ENCODE measurements at places on chromosomes 12 and 14. TPM values are rescaled to one million over a fixed set of nuclear protein-coding genes. Genes with fewer than 3 reads are reported as not detected.

MYO1H gene
- total RNA-seq: 2.0 TPM

CINP gene
- 34.7 TPM for total RNA-seq

GRCh38 chr14:94907626-94908261, 137.8 kb upstream of the GSC start:
- no peak for DNase-seq

DNA sequence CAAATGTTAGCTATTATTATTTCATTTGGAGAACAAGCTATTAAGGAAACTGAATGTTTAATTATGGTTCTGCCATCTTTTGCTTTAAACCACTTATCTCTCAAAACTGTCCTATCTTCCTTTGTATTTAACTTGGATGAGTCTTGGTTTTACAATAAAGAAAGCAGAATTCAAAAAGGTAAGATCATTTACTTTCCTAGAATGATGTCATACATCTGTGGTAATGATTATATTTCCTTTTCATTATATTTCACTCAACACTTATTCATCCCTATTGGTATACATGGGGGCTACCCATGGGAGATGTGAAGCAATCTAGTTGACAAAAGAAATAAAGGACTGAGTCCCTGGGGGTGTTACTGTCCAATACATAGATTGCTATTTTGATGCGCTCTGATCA, 456.7 kb downstream of the ZFP36L1 start:
- DNase-seq: no peak

DNA sequence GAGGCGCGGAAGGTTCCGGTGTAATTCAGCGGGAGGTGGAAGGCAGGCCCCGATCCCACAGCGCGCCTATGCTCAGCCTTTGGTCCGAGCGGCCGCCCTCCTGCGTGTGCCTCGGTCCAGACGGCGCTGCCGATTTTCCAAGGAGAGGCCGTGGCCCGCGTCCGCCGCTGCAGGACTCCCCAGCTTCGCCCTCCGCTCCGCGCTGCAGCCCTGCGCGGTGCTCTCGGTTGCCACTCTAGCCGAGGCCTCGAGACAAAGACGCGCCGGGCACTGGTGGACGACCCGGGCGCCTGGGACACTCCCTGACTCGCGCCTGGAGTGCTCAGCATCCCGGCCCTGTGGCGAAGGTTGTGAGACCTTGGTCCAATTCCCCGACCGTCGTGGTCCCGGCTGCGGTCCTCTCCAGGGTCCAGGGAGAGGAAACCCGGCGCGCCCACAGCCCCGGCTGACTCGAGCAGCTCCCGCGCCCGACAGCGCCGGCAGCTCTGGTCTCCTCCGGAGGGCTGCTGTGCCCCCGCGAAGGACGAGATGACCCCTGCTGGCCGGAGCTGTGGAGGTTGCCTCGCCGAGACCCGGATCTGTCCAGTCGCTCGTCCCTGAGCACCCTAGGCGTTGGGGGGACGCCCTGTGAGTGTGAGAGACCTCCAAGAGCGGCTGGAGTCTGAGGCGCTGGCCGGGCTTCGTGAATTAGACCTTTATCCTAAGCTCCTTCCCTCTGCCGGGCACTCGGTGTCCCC, 6.5 kb downstream of the HOXC12 start:
- no peak for DNase-seq

GRCh38 chr14:97027256-97027999, 230.2 kb downstream of the VRK1 start:
- no peak for DNase-seq

GRCh38 chr12:2580821-2581220, 213.9 kb upstream of the FKBP4 start:
- DNase-seq: no peak
